Activated CD4-positive, alpha-beta T cell treated with anti-CD3 and anti-CD28 coated beads, Interleukin-2, amount 10 ng/mL, durations not matched to agents 24 days and 14 days (primary cell): ENCODE measurements at places on chromosomes 3 and 15.
A peak's percentile ranks its signal among the peaks of the same experiment; 100 is the strongest.

DNA sequence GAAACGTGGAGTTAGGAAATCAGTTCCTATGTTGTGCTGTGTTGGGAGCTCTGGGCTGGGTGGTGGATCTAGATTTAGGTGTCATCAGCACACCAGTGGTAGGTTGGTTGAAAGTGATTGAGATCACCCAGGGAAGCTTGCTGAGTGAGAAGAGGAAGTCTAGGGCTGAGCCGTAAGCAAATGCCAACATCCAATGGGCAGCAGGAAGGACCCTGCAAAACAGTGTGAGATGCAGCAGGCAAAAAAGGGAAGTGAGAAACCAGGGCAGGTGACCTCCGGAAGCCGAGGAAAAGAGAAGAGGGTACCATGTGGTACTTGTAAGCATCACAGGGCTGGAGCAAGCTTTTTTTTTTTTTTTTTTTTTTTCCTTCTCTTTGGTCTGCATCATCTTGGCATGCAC is 15.9 kb upstream of the COPG1 start:
- peak; percentile 68 for DNase-seq

GRCh38 chr15:67957435-67958132 is 96.5 kb upstream of the PIAS1 start:
- no peak for DNase-seq

DNA sequence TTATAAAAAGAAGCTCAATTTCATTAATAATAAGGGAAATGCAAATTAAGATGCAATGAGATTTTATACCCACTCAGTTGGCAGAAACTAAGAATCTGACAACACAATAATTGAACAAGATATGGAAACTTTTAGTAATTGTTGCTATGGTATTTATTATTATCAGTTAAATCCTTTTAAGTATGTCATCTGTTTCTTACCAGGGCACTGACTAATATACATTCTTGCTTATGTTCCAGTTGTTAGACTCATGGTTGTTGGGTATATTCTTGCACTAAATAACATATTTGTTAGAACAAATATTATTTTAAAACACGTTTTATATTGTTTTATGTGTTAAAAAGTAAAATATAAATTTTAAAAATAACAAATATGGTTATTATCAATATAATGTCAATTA is 690.3 kb downstream of the MECOM start:
- DNase-seq: no peak

- DNase-seq: no peak
Measured at GRCh38 chr3:146214493-146214892, 36.4 kb downstream of the PLSCR4 start.

GRCh38 chr15:72491768-72492167 is 17.6 kb downstream of the ARIH1 start:
- DNase-seq: no peak

GRCh38 chr3:64148955-64149653 is 76.2 kb downstream of the PRICKLE2 start:
- DNase-seq: no peak

GRCh38 chr15:100761290-100761935 is 118.2 kb upstream of the ALDH1A3 start:
- DNase-seq: peak; percentile 45

DNA sequence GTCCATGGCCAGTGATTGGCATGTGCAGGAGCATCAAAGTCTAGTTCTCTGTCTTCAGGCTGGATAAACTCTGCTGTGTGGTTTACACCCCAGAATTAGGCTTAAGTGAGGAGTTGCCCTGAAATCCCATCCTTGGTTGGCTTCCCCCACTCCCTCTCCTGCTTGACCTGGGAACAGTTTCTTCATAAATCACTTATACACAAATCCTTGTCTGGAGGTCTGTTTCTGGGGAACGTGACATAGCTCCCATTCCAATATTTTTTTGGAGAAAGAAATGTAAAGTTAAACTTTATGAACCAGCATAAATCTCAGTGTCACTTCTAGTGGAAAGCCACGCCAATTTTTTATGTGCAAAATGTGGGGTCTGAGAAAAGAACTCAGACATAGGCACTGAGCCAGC is 98.2 kb downstream of the DCLK3 start:
- no peak for DNase-seq

GRCh38 chr3:153173758-153174516 is 11.9 kb downstream of the RAP2B start:
- DNase-seq: peak; percentile 49

DNA sequence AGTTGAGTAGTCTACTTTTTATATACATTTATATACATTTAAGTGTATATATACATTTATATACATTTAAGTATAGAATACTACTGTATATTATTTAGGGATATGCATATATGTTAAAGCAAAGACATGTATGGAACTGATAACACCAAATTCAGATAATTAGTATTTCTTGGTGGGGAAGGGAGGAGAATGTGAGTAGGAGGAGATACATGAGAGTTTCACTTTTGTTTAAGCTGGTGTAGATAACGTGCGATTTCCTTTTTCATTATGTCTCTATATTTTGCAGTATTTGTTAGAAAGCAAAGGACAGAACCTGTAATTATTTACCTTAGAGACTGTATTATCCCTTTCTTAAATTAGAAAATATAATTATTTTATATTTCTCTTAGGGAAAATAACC is 16.6 kb upstream of the NIT2 start:
- DNase-seq: no peak

DNA sequence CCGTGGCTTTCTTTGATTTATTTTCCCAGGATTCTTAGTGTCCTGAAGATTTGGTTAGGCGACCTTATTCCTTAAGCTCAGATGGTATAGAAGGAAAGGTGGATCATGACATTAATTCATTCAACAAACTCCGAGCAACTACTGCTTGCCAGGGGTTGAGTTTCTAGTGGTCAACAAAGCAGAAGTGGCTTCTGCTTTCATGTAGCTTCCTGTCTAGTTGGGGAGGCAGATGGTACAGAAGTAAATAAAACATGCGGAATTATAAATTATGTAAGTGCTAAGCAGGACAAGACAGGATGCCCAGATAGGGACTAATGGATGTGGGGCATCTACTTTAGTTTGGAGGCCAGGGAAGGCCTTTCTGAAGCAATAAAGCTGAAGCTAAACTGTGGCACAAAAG is 15.6 kb downstream of the EEFSEC start:
- DNase-seq: no peak

- no peak for DNase-seq
Measured at GRCh38 chr3:74591946-74592345, 22.5 kb downstream of the CNTN3 start.

- no peak for DNase-seq
Measured at GRCh38 chr3:14485981-14486380, 54.2 kb downstream of the GRIP2 start.

- no peak for DNase-seq
Measured at GRCh38 chr3:84224262-84224661, 734.5 kb upstream of the CADM2 start.

DNA sequence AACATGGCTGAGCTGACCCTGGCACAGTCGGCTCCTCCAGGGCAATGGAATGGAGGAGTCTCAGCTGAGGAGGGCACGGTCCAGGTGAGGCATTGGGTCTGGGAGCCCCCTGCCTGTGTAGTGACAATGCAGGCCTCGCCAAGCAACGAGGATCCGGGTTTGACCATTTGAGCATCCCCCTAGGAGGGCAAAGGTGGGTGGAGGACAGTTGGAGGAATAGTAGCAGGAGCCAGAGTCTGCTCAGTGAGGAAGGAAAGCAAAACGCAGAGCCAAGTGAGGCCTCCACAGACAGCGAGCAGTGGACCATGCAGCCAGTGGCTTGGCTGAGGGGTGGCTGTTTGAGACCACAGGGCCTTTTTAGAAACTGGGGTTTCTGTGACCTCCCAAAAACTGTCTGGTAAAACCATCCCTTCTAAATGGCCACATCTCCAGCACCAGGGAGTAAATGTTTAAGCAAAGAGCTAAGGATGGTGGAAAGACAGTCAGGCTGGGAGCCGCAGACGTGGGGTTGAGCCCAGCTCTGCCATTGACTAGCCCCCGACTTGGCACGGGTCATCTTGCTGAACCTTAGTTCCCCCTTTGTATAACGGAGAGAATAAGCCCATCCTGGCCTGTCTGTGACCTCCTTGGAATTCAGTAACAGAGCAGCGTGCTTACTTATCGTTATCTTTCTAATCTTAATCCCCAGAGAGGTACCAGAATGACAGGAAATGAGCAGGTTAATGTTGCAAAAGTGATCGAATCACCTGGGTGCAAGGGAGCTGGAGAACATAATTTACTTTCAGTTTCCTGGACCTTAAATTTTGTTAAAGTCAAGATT is 46.8 kb downstream of the CMTM6 start:
- DNase-seq: peak; percentile 69

GRCh38 chr15:42364529-42364928 is 5.2 kb downstream of the CAPN3 start:
- no peak for DNase-seq

- no peak for DNase-seq
Measured at GRCh38 chr15:33113666-33114373, 80.7 kb downstream of the FMN1 start.

DNA sequence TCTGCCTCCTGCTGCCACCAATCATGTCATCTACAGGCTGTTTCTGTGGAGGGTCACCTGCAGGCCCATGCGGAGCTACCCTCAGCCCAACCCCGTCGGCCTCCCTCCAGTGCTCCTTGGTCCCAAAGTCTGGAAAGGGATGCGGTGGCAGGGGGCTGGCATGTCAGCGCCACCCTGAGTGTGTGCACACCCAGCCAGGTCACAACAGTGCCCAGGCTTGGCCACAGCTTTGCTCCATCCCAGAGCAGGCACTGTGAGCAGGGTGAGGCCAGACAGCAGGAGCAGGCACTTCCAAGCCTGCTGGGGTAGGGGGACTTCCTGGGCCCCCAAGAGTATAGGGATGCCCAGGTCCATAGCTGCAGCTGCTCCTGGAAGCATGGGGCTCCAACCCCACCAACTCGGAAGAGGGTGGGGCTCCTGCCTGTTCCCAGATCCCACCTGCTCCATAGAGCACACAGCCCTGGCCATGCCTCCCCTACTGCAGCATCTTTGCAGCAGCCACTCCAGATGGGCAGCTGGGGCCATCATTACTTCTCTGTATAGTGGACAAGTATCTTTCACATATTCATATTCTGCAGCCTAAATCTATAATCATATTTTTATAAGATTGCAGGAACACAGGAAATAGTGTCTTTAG is 109.3 kb downstream of the CBLB start:
- DNase-seq: no peak

DNA sequence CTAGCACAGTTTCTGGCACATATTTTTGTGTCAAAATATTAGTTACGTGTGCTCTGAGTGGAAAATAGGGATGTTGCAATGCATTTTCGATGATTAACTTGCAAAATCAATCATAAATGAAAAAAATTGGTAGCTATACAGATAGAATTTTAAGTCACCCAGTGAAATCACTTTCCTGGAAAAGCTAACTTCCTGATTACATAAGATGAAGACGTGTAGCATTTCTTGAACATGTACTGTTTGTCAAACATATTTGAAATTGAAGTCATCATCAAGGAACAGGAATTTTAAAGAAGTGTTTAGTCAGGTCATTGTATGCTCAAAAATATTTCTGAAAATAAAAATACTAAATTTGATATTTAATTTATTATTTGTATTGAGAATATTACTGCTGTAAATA is 977.7 kb downstream of the PLOD2 start:
- DNase-seq: no peak

GRCh38 chr3:135393159-135393558 is 572.4 kb upstream of the PPP2R3A start:
- DNase-seq: no peak

GRCh38 chr3:20537234-20537633 is 351.2 kb upstream of the SGO1 start:
- DNase-seq: no peak

DNA sequence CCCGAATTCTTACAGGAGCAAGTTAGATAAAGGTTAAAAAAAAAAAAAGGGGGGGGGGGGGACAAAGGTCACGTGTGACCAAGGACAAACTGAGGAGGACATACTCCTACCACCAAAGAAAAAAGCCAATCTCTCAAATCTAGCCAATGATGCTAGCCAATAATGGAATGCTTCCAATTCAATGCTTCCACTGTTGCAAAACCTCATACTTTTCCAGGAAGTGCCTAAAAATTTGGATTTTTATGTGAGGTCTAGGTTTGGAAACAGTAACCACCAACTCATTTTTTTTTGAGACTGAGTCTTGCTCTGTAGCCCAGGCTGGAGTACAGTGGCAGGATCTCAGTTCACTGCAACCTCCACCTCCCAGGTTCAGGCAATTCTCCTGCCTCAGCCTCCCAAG is 11.4 kb downstream of the MSL2 start:
- DNase-seq: no peak

DNA sequence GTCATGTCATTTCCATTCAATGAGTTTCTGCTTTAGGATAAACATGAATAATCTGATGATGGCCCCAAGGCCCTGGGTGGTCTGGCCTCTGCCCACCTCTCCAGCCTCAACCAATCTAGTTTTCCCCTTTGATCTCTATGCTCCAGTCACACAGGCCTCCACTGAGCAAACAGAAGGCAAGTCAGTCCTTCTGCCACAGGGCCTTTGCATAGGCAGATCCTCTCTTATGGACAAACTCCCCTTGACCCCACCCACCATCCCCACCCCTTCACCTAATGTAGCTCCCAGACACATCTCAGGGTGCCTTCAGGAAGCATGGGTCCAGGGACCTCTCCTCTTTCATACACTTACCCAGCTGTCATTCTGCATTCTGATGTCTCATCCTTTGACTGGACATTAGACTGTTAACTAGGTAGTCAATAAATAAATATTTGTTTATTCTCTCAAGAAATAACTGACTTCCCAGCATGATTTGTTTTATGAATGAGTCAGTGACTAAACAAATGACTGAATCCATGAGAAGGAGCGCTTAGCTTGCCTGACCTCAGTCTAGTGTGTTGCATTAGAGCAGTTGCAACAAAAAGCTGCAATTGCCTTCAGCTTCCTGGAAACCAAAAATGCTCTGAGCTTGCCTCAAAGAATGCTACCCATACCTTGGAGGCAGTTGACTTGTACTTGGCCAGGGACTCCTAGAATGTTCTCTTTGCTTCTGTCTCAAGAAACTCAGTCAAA is 386.6 kb upstream of the WNT5A start:
- DNase-seq: no peak

- no peak for DNase-seq
Measured at GRCh38 chr3:73484656-73485248, 140.0 kb downstream of the PDZRN3 start.

DNA sequence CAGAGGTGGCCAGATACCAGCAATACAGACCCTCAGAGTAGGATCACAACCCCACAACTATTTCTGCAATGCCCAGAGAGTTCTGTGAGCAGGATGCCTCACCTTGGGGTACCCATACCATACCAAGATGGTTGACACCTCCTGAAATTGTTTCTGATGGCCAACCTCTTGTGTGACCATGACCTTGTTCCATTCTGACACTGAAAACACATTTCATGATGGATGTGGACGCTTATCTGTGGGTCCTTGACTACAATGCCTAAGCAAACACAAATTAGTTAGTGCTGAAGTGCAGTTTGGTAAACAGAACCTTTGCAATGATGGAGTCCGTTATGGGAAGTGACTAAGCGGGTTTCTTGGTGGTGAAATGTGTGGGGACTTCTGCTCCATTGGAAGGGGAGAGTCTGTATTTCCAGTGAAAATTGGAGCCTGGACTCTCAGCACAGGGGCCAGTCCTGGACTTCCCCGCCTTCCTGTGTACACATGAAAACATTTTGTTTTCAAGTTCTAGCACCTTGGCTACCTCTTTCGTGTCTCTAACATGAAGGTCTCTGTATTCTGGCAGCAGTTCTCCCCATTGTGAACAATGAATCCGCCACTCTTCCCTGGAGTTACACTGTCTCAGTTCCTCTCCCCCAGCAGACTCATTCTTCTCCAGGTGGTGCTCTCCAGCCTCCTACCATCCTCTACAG is 106.2 kb downstream of the XXYLT1 start:
- no peak for DNase-seq

GRCh38 chr15:63391669-63392360 is 10.2 kb upstream of the CA12 start:
- no peak for DNase-seq
